ENCODE measurements at places on chromosomes 3 and 15.

GRCh38 chr3:12935023-12935860, 93.9 kb upstream of the RPL32 start:
- DNase-seq: no peak

DNA sequence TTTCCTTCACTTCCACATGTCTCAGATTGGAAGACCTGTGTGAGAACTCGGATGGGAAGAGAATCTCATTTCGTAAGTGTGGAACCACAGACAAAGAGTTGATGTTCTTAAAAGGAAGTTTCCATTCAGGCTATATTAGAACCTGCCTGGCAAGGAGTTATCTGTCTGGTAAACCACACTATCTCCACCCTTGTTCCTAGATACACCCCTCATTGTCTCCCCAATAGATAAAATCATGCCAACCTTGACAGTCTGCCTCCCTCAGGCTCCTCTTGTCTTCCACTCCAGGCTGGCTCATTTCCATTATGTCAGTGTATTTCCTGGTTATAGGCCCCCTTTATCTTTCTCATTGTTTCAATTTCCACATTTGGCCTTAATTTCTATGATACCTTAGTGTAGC, 89.2 kb downstream of the TMEM108 start:
- DNase-seq: no peak

- no peak for DNase-seq
Observed at GRCh38 chr3:141441381-141442364, 45.2 kb upstream of the RASA2 start.

GRCh38 chr15:74788042-74788682, 6.3 kb downstream of the CSK start:
- no peak for DNase-seq

- DNase-seq: no peak
Observed at GRCh38 chr3:115330430-115330829, 183.3 kb upstream of the ZBTB20 start.

DNA sequence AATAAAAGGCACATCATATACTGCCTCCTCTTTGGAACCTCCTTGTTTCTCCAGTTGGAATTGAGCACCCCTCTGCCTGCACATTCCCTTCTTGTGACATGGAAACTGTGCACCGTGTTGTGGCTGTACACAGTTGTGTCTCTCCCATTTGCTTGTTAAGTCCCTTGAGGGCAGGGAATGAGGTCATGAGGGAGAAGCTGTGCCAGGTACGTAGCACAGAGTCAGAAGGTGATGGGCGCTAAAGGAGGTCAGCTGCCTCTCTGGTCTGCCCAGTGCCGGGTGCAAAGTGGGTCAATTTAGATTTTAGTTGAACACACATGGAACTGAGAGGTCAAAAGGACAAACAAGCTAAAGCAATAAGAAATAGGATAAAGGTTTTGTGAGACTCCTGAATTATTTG, 124.4 kb downstream of the FAM43A start:
- no peak for DNase-seq
